Activated CD4-positive, alpha-beta T cell treated with anti-CD3 and anti-CD28 coated beads, Interleukin-2, Interleukin-4, amounts not matched to agents 100 ng/mL and 50 ng/mL, durations not matched to agents 16 hours and 8 hours (primary cell): ENCODE measurements at places on chromosomes 4 and X.

DNA sequence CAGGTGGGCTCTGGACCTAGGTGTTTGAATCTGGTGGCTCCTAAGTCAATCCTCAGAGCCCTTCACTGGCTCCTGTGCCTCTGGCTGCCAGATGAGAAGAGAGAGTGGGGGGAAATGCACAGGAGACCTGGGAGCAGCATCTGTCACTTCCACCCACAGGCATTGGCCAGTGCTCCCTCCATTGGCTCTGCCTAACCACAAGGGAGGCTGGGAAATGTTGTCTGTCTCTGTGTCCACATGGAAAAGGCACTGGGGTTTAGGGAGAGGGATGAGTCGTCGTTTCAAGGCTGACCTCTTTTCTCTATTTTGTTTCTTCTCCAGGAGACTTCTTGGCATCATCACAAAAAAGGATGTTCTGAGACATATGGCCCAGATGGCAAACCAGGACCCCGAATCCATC, 76.4 kb downstream of the CLCN4 start:
- no peak for DNase-seq

DNA sequence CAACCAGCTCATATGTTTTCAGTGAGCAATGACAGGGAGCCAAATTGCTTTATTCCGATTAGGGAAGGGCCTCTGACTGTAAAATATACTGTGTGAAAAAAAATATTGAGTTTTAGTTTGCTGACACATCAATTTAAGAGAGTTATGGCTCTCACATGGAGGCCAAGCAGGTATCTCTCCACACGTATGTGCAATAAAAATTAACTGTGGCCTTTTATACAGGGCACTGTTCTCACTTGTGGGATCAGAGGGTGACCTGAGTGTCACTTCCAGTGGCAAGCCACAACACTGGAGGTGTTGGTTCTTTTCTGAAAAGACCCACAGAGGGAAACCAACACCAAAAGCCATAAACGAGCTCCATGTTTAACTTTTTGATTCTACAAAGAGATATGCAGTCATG, 462.8 kb downstream of the MID1IP1 start:
- DNase-seq, result no peak

DNA sequence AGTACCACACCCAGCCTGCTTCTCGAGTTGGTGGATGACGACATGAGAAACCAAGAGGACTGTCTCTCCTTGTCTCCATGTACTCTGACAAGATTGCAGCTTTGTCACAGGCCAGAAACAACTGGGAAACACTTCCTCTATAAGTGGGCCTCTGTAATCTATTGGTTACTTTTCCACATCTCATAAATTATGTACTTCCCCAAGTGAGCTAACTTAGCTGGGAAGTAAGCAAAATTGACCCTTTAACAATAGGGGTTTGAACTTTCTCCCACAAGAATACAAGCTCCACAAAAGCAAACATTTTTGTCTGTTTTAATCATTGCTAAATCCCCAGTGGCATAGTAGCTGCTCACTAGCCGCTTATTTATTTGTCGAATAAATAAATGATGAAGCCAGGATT, 14.1 kb upstream of the USO1 start:
- DNase-seq, result no peak

GRCh38 chr4:74873545-74874301, 59.2 kb upstream of the PARM1 start:
- DNase-seq, result no peak

GRCh38 chr4:76931576-76932276, 17.8 kb upstream of the SEPTIN11 start:
- no peak for DNase-seq

GRCh38 chr4:189002475-189002874, 863.2 kb downstream of the TRIML1 start:
- DNase-seq, result no peak

DNA sequence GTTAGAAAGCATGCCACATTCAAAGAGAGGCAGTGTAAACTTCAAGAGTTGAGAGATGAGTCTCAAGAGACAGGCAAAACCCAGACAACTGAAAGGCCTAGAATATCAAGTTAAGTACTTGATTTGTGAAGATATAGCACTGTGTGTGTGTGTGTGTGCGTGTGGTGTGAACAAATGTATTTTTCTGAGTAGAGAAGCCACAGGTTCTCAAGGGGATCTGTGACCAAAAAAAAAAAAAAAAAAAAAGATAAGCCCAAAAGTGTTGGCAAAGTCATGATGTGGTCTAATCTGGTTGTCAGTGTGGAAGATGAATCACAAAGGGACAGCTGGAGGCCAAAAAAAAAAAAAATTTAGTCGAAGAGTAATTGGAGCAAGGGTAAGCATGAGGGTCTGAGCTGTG, 3.9 kb downstream of the RIPPLY1 start:
- DNase-seq, result no peak

DNA sequence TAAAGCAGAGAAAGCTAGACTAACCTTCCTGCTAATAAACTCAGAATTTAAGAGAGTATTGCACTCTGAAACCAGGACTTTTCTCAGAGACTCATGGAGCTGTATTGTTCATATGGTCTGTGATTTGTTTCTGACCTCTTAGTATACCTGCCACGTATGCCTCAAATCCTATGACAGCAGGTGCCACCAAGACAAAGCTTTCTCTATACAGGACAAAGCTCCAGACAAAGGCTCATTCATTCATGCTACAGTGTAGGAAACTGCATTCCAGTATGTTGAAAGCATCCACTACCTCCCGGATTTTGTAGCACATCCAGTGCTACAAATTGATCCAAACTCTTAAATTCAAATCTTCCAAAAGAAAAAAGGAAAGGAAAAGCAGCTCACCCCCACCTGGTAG, 178.3 kb downstream of the CHIC2 start:
- no peak for DNase-seq

DNA sequence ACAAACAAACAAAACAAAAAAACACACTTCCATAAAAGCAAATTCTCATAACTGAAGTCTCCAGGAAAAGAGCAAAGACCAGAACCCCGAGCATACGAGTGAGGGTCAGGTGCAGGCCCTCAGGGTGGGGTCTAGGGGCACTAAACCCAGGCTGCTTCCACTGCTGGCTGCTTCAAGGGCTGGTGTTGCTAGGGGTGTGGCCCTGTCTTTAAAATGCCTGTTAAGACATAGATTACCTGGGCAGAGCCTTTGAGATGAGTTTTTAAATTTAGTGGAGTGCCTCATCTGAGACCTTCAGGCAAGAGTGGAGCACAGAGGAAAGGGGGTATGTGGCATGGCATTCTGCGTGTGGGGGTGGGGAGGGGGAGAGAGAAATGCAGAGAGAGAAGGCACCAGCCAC, 87.0 kb downstream of the FHDC1 start:
- no peak for DNase-seq

- no peak for DNase-seq
Measured at GRCh38 chr4:8503801-8504200, 63.2 kb downstream of the TRMT44 start.

DNA sequence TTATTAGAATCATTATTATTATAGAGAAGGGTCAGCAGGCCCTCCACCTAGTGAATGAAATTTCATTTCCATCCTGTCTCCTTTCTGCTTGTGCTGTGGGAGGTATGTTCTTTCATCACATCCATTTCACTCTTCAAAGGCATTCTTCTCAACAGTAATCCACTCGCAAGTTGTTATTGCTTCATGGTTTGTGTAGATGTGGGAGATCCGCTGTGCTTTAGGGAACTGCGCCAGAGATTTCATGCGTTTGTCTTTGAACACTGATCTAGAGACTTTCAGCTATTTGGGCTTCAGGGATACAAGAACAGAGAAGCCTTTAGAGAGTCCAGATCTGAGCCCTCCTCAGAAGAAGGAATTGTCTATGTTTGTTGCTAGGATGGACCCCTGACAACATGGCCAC, 53.5 kb upstream of the PUDP start:
- no peak for DNase-seq

DNA sequence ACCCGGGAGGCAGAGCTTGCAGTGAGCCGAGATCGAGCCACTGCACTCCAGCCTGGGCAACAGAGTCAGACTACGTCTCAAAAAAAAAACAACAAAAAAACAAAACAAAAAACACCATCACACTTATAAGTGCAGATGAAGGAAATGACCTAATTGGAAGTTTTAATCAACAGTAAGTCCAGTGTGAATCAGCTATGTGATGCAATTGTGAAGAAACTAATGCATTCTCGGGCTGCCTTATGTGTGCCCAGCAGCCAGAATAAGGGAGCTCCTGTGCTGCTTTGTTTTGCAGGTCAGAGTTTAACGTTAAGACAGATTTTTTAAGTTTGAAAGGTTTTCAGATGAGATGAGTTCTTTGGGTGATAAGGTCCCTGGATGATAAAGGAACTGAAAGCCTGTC, 10.8 kb downstream of the DAPP1 start:
- DNase-seq, result no peak

DNA sequence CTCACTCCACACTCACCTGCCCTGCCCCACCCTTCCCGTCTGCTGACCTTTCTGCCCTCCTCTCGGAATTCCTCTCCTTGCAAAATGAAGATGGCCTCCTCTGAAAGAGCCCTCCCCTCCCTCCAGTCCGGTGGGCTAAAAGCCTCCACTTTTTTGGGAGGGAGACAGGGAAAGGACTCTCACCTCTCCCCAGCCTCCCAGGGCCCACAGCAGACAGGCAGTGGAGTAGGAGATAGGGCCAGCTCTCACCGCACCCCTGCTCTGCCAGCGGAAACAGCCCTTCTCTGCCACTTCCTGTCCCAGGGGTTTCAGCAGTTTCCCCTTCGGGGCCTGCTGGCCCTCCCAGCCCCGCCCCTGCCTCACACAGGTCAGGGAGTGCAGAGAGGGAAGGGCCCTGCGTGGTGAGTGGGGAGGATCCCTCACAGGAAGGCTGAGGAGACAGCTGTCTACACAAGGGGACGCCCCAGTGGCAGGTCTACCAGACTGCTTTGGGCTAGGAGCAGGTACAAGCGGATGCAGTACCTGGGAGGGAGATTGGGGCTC, 18.2 kb downstream of the ELF4 start:
- peak; percentile 89 for DNase-seq

- DNase-seq, result no peak
Measured at GRCh38 chr4:84908876-84909275, 57.6 kb downstream of the WDFY3 start.

DNA sequence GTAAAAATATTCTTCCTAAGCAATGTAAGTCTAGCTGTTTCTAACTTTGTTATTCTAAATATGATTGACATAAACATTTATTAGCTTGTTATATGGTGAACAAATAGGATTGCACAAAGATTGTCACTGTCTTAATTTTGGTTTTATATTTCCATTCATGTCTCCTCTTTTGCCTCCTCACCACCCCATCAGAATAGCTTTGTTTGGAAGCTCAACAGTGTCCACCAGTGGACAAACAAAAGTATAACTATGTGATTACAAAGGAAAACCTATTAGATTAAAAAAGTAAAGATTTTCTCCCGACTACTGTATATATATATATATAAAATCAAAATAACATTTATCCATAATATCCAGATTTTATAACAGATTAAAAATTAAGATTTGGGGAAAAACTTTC, 468.2 kb downstream of the ZIC3 start:
- DNase-seq, result no peak

GRCh38 chr4:83724485-83725335, 188.8 kb downstream of the GPAT3 start:
- DNase-seq, result no peak

- DNase-seq, result no peak
Measured at GRCh38 chrX:40166582-40166981, 68.8 kb upstream of the BCOR start.

DNA sequence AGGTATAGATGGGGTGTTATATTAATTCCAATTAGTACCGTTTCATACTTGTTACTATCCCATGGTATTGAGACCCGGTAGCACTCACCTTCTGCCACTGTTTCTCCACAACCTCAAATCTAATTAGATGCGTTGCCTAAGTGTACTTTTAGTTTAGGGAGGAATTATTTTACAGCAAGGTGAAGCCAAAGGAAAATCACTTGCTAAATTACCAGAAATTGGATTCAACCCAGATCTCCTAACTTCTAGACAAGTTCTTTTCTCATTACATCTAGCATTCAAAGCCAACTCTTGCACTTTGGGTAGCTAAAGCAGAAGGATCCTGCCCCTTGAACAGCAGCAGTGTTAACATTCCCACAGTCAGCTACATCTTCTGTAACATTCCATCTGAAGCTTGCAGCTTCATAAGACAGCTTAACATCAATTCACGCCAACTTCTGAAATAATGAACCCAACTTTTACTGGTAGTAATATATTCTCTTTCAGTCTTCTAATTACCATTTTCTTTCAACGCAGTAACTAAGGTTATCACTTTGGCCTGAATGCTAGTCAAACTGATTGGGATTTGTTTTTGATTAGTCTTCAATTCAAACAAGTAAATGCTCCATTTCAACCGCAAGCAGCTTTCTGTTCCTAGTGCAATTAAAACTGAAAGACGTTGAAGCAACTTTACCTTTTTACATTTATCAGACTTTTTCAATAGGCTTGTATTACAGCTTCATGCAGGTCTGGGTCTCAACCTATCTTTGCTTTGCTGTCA, 934 bp upstream of the SEC31A start:
- no peak for DNase-seq

DNA sequence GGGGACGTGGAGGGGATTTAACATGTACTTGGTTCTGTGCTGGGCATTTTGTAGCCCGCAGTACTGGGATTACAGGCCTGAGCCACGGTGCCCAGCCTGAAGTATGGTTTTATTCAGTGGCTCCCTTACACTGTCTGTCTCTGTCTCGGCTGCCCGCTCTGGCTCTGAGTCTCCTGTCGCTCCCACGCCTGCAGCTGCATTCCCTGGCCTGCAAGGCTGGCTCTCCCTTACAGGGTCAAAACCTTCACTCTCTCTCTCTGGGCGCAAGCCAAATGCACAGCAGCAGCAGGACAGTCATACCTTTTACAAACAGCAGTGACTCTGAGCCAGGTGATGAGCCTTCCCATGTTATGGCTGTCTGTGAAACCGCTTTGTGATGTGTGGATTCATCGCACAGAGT, 72.1 kb downstream of the HTRA3 start:
- DNase-seq, result no peak

DNA sequence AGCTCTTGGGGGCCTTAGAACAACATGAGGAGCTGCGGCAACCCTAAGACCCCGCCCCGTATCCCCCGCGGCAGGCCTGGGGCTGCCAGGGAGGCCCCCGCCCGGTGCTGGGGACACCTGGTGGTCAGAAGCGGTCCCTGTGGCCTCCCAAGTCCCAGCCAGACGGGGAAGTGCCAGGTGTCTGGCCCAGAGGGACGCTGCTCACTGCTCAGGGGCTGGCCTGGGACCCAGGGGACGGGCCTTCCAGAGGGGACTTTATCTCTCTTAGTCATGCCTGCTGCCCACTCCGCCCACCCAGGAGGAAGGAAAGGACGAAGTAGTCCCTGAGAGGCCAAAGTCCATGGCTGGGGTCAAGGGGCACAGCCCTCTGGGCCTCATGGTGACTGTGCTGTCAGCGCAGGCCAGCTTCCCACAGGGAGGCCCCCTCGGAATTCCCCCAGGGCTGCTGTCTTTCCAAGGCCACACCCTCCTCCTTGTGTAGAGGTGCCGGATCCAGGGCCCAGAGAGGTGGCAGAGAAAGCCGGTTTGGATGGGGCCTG, 31.0 kb upstream of the HTRA3 start:
- DNase-seq, result no peak

DNA sequence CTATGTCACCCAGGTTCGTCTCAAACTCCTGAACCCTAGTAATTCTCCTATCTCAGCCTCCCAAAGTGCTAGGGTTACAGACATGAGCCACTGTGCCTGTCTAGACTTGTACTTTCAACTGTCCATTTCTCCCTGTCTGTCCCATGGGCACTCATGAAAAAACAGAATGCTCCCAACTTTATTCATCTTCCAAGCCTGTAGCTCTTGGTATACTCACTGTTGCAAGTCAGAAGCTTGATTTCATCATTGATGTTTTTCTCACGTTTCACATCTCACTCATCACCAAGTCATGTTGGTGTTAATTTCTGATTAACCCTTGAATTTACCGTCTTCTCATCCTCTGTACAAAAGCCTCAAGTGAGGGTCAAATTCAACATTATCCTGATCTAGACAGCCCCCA, 7.3 kb upstream of the SRP72 start:
- DNase-seq, result no peak

- DNase-seq, result no peak
Measured at GRCh38 chr4:109682875-109683274, 20.4 kb downstream of the CASP6 start.
